ENCODE measurements at places on chromosomes 1 and 21. TPM values are rescaled to one million over a fixed set of nuclear protein-coding genes. Genes with fewer than 3 reads are reported as not detected.

FNDC7 gene
- total RNA-seq, result not detected

NEGR1 gene
- 15.3 TPM for total RNA-seq

CFHR1 gene
- not detected for total RNA-seq

CXADR gene
- total RNA-seq, result 5.6 TPM

SLC6A17 gene
- total RNA-seq, result not detected

IGSF5 gene
- total RNA-seq, result 0.22 TPM

MSH4 gene
- total RNA-seq, result not detected

DENND1B gene
- total RNA-seq, result 7.9 TPM

PPOX gene
- 10.1 TPM for total RNA-seq

DPT gene
- total RNA-seq, result under 0.01 TPM

C1orf94 gene
- not detected for total RNA-seq

PADI4 gene
- total RNA-seq, result not detected

IFI44L gene
- total RNA-seq, result 1.3 TPM

RGS5 gene
- 2.2 TPM for total RNA-seq

CHD1L gene
- 14.4 TPM for total RNA-seq

VWA5B1 gene
- total RNA-seq, result not detected

HES3 gene
- total RNA-seq, result not detected

NOTCH2 gene
- 214 TPM for total RNA-seq
